ENCODE measurements at places on chromosomes 3 and 15.

- no peak for DNase-seq
These were observed 105.5 kb upstream of the SMAD3 start for GRCh38 chr15:66959875-66960274.

GRCh38 chr3:14647976-14648955, 3.3 kb upstream of the CCDC174 start:
- DNase-seq: no peak

- peak; percentile 34 for DNase-seq
These were observed 115.7 kb upstream of the TSPAN3 start for GRCh38 chr15:77186594-77187011.

DNA sequence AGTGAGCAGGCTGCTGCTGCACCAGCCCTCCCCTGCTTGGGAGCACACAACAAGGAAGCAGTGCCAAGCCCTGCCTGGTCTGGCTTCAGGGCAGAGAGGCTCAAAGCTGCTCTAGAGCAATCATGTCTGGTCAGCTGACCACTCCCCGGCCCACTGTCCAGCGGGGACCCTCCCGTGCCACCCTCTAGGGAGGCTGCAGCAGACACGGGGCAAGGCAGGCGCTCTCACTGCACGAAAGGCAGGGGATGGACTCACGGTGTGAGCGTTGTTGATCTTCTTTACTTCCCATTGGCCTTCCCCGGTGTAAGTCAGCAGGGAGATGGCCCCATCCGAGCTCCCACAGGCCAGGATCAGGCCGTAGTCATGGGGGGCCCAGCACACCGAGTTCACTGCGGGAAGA, 9.2 kb downstream of the SEC13 start:
- DNase-seq: no peak

- no peak for DNase-seq
These were observed 41.4 kb upstream of the DNAJC19 start for GRCh38 chr3:181030948-181031347.

GRCh38 chr15:96121086-96121920, 209.2 kb upstream of the NR2F2 start:
- DNase-seq: no peak

GRCh38 chr3:151124476-151124875, 39.0 kb downstream of the MED12L start:
- DNase-seq: no peak

DNA sequence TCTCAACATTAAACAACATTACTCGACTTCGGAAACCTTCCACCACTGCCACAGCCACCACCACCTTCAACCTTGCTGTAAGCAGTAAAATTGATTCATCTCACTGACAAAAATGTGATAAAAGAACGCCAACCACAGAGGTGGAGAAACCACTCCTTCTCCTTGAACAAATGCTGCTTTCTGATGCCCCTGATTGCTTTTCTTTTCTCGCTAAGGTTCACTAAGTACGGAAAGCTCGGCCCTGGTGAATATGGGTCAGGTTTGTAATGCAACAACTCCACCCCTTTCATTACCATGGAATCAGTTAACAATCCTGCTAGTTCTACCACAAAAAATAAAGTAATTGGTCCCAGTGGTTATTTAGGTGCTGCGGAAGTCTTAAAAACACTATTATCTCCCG, 44.9 kb downstream of the MEIS2 start:
- DNase-seq: peak; percentile 33

- no peak for DNase-seq
These were observed 142.0 kb upstream of the UBE2E1 start for GRCh38 chr3:23663661-23664186.

DNA sequence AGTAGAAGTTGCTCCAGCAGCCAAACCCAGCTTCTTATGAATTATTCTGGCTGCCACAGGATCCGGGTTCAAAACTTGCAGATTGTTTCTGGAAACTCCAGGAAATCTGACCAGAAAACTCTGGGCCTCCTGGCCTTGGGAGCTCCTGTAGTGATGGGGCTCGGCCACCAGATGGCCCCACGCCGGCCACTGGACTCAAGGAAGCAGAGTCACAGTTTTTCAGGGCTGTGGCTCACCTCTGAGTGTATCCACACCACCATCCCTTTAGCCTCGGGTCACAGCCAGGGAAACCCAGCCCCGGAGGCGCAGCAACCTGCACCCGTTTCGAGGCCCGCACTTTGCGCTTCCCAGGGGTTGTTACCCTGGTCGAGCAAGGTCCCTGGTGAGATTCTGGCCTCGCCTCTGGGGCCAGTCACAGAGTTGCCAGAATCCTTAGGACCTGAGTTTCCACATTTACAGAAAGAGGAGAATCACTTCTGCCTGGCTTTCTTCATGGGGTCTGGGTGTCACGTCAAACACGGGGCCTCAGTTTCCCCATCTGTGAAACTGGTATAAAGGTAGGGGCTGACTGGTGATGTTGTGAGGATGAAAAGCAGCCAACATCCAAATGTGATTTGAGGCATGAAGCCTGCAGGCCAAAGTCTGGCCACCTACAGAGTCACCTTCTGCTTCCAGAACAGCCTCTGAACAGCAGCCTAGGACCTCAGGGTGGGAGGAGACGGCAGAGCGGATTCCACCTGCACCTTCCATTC, 53.5 kb upstream of the LCTL start:
- peak; percentile 40 for DNase-seq

GRCh38 chr3:105366326-105367062, at the start of gene ALCAM:
Gene ALCAM, plus strand, starts transcription at chr3:105366909.
- peak; percentile 99 for DNase-seq

GRCh38 chr15:69462030-69462492, 9.4 kb downstream of the RPLP1 start:
- no peak for DNase-seq

DNA sequence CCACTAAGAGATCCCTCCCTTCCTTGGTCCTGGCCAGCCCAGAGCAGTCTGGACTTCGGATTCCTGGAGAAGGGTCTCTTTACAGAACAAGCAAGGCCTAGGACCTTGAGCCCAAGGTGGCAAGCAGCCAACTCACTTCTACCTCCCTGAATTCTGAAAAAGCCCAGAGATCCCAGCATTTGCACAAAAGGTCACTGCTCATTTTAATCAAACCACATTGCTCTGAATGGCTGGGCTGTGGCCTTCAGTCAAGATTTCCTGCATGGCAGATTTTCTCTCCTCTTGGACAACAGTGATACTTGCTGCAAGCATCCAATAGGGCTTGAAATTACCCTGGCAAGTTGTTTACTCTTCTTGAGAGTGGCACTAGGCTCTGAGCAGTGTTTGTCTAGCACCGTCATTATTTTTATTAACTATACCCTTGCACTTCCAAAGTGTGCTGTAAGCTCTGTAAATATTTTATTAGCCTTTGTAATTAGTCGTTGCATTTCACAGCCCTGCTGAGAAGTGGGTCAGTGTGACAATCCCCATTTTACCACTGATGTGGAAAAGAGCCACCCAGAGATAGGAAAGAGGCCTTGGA, 274.7 kb upstream of the CTNNB1 start:
- DNase-seq: peak; percentile 17

DNA sequence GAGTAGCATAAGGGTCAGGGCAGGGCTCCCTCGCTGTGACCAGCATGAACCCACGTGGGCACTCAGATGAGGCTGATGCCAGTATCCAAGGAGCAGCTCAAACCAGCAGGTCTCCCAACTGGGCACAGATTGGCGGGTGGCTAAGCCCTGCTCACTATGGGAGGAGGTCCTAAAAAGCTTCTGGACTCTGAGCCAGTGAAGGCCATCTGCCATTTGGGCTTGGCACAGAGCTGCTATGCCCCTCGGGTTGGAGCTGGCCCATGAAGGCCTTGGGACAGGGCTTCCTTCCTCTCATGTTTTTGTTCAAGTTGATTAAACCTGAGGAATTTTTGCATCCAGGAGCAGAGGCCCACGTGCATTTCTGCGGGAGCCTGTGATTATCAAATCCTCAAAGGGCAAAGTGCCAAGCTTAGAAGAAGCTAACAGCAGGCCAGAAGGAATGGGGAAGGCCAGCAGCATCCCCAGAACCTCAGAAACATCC, 4.3 kb upstream of the STRA6 start:
- no peak for DNase-seq

DNA sequence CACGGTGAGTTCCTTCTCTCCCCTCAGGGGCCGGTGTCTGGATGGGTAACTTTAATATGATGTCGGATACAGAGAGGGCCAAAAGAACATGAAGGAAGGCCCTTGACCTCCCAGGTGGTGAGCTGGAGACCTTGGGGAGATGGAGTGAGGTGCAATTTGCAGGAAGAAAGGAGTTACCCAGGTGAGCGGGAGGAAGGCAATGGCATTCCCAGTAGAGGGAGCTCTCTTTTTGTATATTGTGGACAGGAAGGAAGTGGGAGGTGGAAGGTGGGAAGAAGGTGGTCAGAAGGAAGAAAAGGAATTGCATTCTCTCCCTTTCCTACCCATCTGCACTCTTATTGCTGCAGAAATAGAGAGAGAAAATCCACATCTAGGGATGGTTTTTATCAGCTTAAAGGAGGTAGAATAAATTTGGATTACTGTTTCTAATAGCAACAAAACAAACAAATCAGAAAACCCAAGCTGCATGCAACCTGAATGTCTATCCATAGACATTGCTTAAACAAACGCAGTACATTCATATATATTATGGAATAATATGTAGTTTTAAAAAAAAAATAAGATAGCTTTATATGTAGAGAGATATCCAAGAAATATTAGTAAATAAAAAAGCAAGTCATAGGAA, 169.0 kb upstream of the TSC22D2 start:
- peak; percentile 80 for DNase-seq

GRCh38 chr15:41340189-41340695, 7.6 kb downstream of the NUSAP1 start:
- DNase-seq: no peak

- DNase-seq: no peak
These were observed 154.1 kb downstream of the NUP210 start for GRCh38 chr3:13266005-13266404.

- no peak for DNase-seq
These were observed 8.8 kb downstream of the RPL39L start for GRCh38 chr3:187130346-187131066.

DNA sequence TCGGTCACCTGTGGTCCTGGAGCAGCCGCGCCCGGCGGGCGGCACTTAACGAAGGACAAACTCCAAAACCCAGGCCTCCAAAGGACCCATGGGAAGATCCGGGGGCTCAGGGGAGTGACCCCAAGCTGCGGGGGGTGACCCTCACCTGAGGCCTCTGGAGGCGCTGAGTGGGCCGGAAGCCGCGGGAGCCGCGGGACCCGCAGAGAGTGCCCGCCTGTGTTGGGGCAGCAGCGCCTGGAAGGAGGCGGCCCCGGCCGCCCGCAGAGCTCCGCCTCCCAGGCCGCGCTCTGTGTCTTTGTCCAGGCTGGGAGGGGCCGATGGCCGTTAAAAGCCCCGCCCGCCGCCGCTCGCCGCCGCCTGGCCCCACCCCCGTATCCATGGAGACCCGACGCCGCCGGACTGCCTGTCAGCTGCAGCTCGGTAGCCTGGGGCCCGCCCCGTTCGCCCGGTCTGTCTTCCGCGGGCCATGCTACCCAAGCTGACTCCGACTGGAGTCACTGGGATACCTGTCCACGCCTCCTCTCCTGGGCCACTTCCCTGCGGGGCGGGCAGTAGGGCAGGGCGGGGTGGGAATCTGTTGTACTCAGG, 15.3 kb upstream of the FANCD2 start:
- peak; percentile 77 for DNase-seq

- DNase-seq: no peak
These were observed 607.2 kb downstream of the OTOL1 start for GRCh38 chr3:162103808-162104207.

DNA sequence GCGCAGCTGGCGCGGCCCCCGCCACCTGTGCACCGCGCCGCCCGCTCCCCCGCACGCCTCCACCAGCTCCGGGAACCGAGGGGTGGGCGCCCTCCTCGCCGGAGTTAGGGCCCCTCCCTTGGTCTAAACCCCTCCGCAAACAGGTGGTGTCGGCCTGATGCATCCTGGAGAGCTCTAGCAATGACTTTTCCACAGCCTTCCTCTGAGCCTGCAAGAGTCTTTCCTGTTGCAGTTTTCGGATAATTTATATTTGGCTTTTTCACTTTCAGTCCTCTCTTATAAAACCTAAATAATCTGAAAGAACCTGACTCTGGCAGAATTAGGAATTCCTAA, 334 bp upstream of the IGSF11 start:
- no peak for DNase-seq

DNA sequence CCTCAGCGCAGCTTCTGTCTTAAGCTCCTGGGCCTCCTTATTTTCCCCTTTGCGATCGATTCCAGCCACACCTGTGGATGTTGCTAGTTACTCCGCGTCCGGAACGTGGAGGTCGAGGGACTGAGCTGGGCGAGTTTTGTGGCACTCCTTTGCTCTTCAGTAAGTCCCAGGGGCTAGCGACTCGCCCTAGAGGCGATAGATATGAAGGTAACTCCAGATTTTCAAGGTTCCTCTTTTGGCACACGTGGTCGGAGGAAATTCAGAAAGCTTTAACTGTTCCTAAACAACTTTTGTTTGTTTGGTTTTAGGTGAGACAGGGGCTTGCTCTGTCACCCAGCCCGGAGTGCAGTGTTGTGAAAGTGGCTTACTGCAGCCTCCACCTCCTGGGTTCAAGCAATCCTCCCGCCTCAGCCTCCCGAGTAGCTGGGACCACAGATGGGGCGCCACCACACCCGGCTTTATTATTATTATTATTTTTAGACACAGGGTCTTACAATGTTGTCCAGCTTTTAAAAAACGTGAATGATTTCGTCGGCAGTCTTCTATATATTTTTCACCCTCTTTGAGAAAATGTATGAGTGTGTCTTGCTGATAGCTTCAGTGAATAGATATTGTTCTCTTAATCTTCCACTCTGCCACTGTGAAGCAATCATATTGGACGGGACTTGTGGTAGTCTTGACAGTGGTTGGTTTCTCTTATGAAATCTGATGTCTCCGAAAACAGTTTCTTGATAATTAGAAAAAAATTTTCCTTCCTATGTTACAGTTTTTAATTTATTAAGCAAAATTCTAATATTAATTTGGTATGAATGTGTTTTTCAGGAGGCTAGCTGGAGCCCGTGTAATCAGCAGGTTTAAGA, 785 bp downstream of the MFSD1 start:
- no peak for DNase-seq

DNA sequence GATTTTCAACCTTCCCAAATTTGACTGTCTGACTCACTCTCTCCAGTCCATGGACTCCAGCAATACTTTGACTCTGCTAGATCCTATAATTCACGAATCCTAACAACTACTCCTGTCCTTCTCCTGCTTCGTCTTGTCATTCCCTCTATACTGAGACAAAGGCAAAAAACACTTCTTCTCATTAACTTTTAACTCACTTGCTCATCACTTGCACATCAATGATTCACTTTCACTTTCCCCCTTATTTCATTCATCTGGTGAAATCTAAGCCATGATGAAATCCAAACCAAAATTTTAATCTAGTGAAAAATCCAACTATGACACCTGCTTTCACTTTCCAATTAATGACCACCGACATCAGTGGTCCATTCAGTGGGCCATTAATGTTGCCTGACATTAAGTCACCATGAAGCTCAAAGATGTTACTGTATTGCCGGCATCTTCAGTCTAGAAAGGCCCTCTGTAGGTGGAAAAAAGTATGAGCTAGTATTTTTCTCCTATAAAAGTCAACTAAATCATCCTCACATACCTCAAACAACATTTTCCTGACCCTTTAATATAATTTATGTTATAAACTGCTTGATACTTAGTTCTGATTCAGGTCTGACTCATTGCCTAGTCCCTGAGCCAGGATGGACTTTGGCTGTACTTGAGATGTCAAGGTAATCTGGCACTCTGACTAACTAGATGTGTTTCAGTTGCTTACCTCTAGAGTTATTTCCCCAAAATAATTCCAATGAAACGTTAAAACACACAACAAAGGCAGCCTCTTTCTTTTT, 158.6 kb downstream of the CNTN6 start:
- DNase-seq: no peak
